ENCODE measurements at places on chromosomes 6 and 20.

DNA sequence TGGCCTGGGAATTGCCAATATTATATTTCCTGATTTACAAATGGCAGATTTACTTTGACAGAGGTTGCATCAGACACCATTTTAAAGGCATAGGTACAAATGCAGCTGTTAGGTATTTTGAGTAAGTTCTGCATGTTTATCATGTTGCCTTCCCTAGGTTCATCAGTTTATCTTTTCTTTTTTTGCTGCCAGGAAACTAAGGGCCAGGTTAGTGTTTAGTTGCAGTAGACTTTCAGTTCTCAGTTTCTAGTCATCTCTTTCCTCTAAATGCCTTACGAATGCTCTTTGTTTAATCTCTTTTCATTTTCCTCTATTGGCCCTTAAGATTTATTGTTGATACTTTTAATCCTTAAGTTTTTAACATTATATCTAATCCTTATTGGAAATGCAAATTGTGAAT, 129.9 kb downstream of the SMAP1 start:
- DNase-seq, result no peak

- DNase-seq, result no peak
Observed at GRCh38 chr20:33423141-33423834, 20.3 kb downstream of the SNTA1 start.

DNA sequence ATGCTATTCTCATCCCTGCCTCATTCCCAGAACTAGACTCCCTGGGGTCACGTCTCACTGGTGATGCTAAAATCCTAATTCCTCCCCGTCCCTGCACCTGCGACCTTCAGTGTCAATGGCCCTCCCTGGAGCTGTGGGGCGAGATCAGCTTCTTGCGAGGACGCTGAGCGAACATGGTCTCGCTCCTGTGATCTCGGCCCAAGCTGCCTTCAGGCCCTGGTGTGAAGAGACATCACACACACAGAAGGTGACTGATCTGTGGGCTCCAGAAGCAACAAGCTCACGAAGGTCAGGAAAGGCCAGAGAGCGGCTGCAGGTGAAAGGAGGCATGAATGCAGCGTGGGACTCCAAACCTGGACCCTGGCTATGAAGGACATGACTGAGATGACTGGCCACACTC, 139.5 kb upstream of the CST7 start:
- DNase-seq, result no peak

DNA sequence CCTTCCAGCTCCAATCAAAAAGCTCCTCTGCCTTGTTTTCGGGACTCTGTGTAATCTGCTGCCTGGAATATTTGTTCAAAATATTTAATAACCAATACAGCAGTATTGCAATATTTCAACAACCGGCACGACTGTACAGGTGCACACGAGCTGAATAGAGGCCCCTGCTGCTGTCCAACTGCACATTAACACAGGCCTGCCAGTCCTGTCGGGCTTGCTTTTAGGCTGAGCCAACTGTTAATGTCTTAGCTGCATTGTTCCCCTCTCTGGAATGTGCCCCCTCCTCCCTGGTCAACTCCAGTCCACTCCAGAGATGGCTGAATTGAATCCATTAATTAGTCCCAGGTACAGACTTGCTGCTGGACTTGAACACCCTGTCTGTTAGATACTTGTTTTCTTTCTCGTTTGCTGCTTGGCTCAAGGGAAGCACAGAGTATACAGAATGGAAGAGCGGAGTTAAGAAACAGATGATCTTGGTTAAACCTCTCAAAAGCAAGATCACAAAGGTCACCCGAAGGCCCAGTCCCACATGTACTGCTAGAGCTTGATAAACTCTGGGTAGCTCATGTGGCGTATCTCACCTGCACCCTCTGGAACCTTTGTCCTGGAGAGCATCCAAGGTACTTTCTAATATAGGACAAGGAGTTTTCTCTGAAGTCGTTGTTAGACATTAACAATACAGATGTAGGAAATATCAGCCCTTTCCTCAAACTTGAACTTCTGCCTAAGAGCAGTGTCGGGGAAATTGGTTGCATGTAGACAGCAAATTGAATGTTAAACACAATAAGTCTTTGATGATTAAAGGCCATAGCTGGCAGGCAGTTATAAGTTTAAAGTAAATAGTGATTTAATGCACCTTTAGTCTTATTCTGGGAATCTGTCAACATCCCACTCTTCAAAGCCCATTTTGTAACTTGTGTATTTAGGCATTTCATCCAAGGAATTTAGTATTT, 31.9 kb downstream of the SHLD1 start:
- no peak for DNase-seq
